ENCODE measurements at places on chromosomes 16 and 17. TPM values are rescaled to one million over a fixed set of nuclear protein-coding genes. Genes with fewer than 3 reads are reported as not detected.
A peak's percentile ranks its signal among the peaks of the same experiment; 100 is the strongest.

Gene TNFRSF13B
- not detected for total RNA-seq

Gene MYOCD
- 9.1 TPM for total RNA-seq

Gene ACLY
- total RNA-seq: 108 TPM

Gene VAT1L
- 3.8 TPM for total RNA-seq

Gene ASGR1
- 1.8 TPM for total RNA-seq

Gene CCL16
- 1.6 TPM for total RNA-seq

Gene PPP1R27
- total RNA-seq: not detected

Gene FADS6
- total RNA-seq: not detected

Gene CD300H
- not detected for total RNA-seq

Gene CD79B
- total RNA-seq: 5.6 TPM

Gene NPIPA8
- total RNA-seq: not detected

DNA sequence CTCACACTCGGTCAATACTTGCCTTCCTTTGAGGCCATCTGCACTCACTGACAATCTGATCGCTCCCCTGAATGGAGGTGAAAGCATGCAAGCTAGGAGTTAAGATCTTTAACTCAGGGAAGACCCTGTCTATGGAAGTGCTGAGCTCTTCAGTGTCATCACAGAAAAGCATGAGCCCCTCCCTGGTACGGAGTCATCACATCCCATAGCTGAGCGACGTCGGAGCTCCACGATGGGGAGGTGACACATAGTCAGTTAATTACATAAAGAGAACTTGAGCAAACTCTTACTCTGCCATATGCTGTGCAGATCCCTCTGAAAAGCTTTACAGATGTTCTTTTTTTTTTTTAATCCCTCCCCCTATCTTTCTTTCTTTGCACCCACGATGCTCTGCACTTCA is 463.2 kb downstream of the WWOX start:
- no peaks in the 10 kb centered on the region for H3K27me3 ChIP-seq
- DNase-seq: no peak
- H3K4me3 ChIP-seq: no peak overlapping the region
- H3K36me3 ChIP-seq: no peaks in the 10 kb centered on the region

- no peak overlapping the region for H3K27ac ChIP-seq
- H3K4me1 ChIP-seq: no peaks in the 10 kb centered on the region
- H3K27me3 ChIP-seq: no peaks in the 10 kb centered on the region
- DNase-seq: no peak
Observed at GRCh38 chr16:867421-868385, 67.2 kb upstream of the GNG13 start.

- H3K27me3 ChIP-seq: no peaks in the 10 kb centered on the region
- no peaks in the 10 kb centered on the region for H3K36me3 ChIP-seq
- no peak overlapping the region for H3K27ac ChIP-seq
Observed at GRCh38 chr16:10668322-10669045, 26.2 kb downstream of the TEKT5 start.

GRCh38 chr16:81992859-81993258 is 18.4 kb downstream of the SDR42E1 start:
- no peaks in the 10 kb centered on the region for H3K36me3 ChIP-seq
- H3K4me3 ChIP-seq: no peak overlapping the region
- no peaks in the 10 kb centered on the region for H3K27me3 ChIP-seq
- H3K27ac ChIP-seq: no peak overlapping the region

DNA sequence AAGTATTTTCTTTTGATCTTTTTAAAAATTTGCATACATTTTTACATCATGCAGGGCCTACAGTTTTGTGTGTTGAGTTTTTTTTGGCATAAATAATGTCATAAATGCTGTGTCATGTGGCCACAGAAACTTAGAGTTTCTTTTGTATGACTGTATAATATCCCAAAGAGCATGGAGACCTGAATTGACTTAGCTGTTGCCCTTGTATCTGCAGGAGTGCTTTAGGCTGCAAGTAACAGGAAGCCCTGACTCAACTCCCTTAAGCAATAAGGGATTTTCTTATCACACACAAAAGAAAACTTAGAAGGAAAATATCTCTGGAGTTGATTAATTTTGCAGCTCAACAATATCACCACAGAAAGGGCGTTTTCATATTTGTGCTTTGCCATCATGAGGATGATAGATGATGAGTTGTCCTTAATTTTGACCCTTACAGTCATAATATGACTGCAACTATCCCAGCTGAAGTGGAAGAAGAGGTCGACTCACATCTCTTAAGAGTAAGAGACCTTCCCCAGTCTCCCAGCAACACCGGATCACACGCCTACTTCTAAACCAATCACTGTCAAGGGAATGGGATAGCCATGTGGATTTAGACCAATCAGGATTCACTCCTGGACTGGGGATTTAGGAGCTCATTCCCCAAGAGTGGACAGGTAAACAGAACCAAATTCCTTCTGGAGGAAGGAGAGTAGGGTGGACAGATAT is 138.9 kb downstream of the GSG1L start:
- H3K27me3 ChIP-seq: no peaks in the 10 kb centered on the region
- no peaks in the 10 kb centered on the region for H3K36me3 ChIP-seq
- no peak for DNase-seq
- H3K27ac ChIP-seq: no peak overlapping the region

DNA sequence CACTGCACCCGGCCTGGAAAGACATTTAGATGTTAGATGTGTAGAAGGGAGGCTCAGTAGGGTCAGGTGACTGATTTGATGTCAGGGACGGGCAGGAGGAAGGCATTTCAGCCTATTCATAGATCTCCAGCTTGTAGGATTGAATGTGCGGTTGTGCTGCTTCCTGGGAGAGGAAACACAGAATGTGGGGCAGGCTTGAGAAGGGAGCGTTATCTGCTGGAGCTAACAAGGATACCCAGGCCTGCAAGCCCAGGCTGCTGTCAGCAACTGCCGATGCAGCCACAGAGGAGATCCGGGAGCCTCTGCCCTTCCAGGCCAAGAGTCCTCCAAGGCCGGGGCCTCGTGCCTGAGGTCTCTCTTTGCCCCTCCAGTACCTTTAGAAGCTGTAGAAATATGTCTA is 205.6 kb downstream of the SPECC1 start:
- no peaks in the 10 kb centered on the region for H3K4me1 ChIP-seq
- H3K27me3 ChIP-seq: no peaks in the 10 kb centered on the region
- no peaks in the 10 kb centered on the region for H3K36me3 ChIP-seq
- no peak for DNase-seq
- no peak overlapping the region for H3K4me3 ChIP-seq
- no peak overlapping the region for H3K27ac ChIP-seq

DNA sequence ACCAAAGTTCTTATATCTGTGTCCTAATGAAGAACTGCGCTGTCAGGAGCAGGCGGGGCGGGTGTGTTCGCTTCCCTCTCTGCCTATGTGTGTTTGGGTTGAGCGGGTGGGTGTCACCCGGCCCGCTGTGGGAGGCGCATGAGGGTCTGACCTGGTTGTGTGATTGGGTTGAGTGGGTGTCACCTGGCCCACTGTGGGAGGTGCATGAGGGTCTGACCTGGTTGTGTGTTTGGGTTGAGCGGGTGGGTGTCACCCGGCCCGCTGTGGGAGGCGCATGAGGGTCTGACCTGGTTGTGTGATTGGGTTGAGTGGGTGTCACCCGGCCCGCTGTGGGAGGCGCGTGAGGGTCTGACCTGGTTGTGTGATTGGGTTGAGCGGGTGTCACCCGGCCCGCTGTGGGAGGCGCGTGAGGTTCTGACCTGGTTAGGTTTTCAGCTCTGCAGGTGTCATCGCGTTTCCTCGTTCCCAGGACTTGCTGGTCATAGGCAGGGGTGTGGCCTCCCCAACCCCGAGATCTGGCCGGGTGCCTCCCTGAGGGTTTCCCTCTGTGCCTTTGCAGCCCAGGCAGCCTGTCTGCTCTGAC is 69.6 kb upstream of the ZNF750 start:
- H3K27me3 ChIP-seq: no peaks in the 10 kb centered on the region
- no peaks in the 10 kb centered on the region for H3K4me1 ChIP-seq
- no peaks in the 10 kb centered on the region for H3K36me3 ChIP-seq
- H3K27ac ChIP-seq: no peak overlapping the region
- DNase-seq: no peak

- DNase-seq: no peak
- H3K4me1 ChIP-seq: no peaks in the 10 kb centered on the region
- H3K27ac ChIP-seq: peak overlapping the region; percentile 1
- H3K27me3 ChIP-seq: no peaks in the 10 kb centered on the region
- no peaks in the 10 kb centered on the region for H3K36me3 ChIP-seq
Observed at GRCh38 chr16:30926937-30927788, 3.8 kb downstream of the FBXL19 start.

GRCh38 chr16:82867485-82867884 is 240.7 kb downstream of the CDH13 start:
- H3K4me3 ChIP-seq: no peak overlapping the region
- DNase-seq: no peak
- H3K36me3 ChIP-seq: no peaks in the 10 kb centered on the region
- H3K27me3 ChIP-seq: no peaks in the 10 kb centered on the region
- H3K4me1 ChIP-seq: no peaks in the 10 kb centered on the region

DNA sequence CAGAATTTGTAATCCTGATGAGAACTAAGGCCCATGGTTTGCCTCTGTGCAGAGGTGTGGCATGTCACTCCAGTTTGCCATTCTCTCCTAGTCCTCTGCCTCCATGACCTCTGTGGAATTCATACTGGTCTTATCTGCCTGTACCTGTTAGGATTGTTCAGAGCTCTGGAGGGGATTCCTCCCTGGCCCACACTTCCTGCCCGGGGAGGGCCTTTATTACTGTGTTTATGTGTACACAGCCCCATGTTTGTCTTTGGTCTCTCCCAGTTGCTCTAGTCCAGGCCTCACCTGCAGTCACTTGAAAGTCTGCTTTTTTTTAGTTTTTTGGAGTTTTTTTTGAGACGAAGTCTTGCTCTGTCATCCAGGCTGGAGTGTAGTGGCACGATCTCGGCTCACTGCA is 36.4 kb downstream of the RHBDL3 start:
- H3K36me3 ChIP-seq: no peaks in the 10 kb centered on the region
- H3K27ac ChIP-seq: no peak overlapping the region
- no peak overlapping the region for H3K4me3 ChIP-seq
- no peak for DNase-seq

GRCh38 chr16:55481023-55481422 is 2.0 kb downstream of the MMP2 start:
- peaks cover 6% of the 10 kb centered on the region for H3K4me1 ChIP-seq
- peak overlapping the region; percentile 95 for H3K27ac ChIP-seq
- no peak for DNase-seq
- H3K27me3 ChIP-seq: no peaks in the 10 kb centered on the region

GRCh38 chr16:56119133-56119532 is 72.2 kb upstream of the GNAO1 start:
- no peaks in the 10 kb centered on the region for H3K4me1 ChIP-seq
- no peaks in the 10 kb centered on the region for H3K36me3 ChIP-seq
- no peak for DNase-seq
- no peak overlapping the region for H3K27ac ChIP-seq
- no peaks in the 10 kb centered on the region for H3K27me3 ChIP-seq

GRCh38 chr16:3170440-3171180 is 17.4 kb upstream of the OR1F1 start:
- H3K27me3 ChIP-seq: peaks cover 64% of the 10 kb centered on the region
- H3K4me1 ChIP-seq: peaks cover 8% of the 10 kb centered on the region
- H3K36me3 ChIP-seq: no peaks in the 10 kb centered on the region
- no peak overlapping the region for H3K4me3 ChIP-seq
- DNase-seq: no peak

- H3K36me3 ChIP-seq: no peaks in the 10 kb centered on the region
- H3K27ac ChIP-seq: no peak overlapping the region
- no peaks in the 10 kb centered on the region for H3K27me3 ChIP-seq
- no peak overlapping the region for H3K4me3 ChIP-seq
Observed at GRCh38 chr16:68492543-68493411, 44.5 kb upstream of the SMPD3 start.

GRCh38 chr16:50718061-50718760 is 23.7 kb upstream of the CYLD start:
- no peaks in the 10 kb centered on the region for H3K4me1 ChIP-seq
- no peak overlapping the region for H3K4me3 ChIP-seq
- DNase-seq: no peak
- H3K27me3 ChIP-seq: no peaks in the 10 kb centered on the region

GRCh38 chr17:6574687-6575595 is 18.6 kb upstream of the PITPNM3 start:
- no peak overlapping the region for H3K4me3 ChIP-seq
- H3K36me3 ChIP-seq: no peaks in the 10 kb centered on the region
- H3K4me1 ChIP-seq: no peaks in the 10 kb centered on the region
- no peaks in the 10 kb centered on the region for H3K27me3 ChIP-seq
- no peak overlapping the region for H3K27ac ChIP-seq

GRCh38 chr17:45675892-45676291 is 108.2 kb upstream of the CRHR1 start:
- no peaks in the 10 kb centered on the region for H3K36me3 ChIP-seq
- no peaks in the 10 kb centered on the region for H3K27me3 ChIP-seq
- no peaks in the 10 kb centered on the region for H3K4me1 ChIP-seq
- no peak overlapping the region for H3K27ac ChIP-seq
- no peak for DNase-seq

GRCh38 chr16:4244254-4245076 is 2.6 kb upstream of the SRL start:
- H3K27ac ChIP-seq: no peak overlapping the region
- no peaks in the 10 kb centered on the region for H3K4me1 ChIP-seq
- no peaks in the 10 kb centered on the region for H3K36me3 ChIP-seq

Measured in uterus (tissue), 4 donors.